Kidney tubule cell (primary cell): ENCODE measurements at places on chromosomes 1 and 21.
A peak's percentile ranks its signal among the peaks of the same experiment; 100 is the strongest.

- peak; percentile 33 for DNase-seq
Observed at GRCh38 chr1:114828251-114828650, 26.4 kb upstream of the SYCP1 start.

- DNase-seq = peak; percentile 61
Observed at GRCh38 chr21:20997636-20998455, at the start of gene NCAM2. NCAM2 (plus strand) TSS chr21:20998409.

GRCh38 chr1:36986241-36986985 lies 47.9 kb downstream of the GRIK3 start:
- DNase-seq = no peak

GRCh38 chr1:209490013-209490412 lies 93.5 kb upstream of the CAMK1G start:
- DNase-seq = peak; percentile 59

GRCh38 chr1:211711315-211711705 lies 35.9 kb upstream of the NEK2 start:
- DNase-seq = no peak

DNA sequence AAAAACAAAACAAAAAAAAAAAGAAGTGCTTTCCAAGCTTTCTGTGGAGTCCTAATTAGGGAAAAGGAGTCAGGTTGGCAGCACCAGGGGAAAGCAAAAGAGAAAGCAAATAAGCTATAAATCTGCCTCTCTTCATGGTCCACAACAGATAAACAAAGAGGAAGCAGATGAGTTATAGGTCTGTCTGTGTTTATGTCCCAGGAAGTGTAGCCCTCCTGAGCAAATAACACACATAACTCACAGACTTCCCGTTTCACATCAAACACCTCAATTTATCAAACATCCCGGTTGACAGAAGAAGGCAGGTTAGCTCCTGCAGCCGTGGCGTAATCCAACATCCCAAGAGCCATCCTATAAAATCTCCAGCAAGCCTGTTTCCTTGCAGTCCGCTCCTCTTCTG lies 5.6 kb upstream of the SLC2A5 start:
- no peak for DNase-seq

DNA sequence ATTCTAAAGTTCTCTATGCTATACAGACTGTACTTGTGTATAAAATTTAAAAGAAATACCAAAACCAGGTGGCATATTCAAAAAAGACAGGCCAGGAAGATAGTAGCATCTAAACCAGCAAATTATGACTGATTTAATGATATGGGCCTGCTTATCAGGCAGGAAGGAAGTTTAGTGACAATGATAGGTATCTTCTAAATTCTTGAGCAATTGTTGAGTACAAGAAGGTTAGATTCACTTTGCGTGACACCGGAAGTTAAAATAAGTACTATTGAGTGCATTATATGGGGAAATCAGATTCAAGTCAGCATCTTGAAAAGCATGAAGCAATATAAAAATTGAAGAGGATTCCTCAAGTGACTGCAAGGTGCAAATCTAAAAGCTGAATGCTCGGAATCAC lies 186.8 kb upstream of the RGS18 start:
- DNase-seq = no peak
